ENCODE measurements at places on chromosomes 6 and 20.
A peak's percentile ranks its signal among the peaks of the same experiment; 100 is the strongest.

- no peak for DNase-seq
Measured at GRCh38 chr6:141426400-141426980, 706.2 kb upstream of the GJE1 start.

GRCh38 chr6:98014442-98015201 is 731.6 kb upstream of the MMS22L start:
- no peak for DNase-seq

DNA sequence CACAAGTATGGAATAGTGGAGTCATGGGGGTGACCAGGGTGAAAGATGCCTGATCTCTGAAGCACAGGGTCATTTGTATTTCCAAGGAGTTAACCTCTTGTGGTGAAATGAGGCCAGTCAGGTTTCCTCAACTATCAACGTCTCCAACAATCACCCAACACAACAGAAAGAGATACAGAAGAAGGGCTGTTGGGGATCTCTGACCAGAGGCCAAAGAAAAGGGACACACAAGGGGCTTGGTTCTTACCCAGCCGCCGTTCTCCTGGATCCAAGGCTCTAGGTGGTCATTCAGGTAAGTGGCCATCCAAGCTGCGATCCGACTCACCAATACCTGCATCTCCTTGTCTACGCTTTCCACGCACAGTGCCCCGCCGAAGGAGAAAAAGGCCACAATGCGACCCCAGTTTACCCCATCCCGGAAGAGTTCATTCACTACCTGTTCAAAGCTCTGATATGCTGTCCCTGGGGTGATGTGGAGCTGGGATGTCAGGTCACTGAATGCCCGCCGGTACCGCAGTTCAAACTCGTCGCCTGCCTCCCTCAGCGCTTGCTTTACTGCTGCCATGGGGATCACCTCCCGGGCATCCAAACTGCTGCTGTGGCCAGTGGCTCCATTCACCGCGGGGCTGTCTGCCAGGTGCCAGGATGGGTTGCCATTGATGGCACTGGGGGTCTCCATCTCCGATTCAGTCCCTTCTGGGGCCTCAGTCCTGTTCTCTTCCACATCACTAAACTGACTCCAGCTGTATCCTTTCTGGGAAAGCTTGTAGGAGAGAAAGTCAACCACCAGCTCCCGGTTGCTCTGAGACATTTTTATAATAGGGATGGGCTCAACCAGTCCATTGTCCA is 1.0 kb downstream of the BCL2L1 start:
- DNase-seq = peak; percentile 39

DNA sequence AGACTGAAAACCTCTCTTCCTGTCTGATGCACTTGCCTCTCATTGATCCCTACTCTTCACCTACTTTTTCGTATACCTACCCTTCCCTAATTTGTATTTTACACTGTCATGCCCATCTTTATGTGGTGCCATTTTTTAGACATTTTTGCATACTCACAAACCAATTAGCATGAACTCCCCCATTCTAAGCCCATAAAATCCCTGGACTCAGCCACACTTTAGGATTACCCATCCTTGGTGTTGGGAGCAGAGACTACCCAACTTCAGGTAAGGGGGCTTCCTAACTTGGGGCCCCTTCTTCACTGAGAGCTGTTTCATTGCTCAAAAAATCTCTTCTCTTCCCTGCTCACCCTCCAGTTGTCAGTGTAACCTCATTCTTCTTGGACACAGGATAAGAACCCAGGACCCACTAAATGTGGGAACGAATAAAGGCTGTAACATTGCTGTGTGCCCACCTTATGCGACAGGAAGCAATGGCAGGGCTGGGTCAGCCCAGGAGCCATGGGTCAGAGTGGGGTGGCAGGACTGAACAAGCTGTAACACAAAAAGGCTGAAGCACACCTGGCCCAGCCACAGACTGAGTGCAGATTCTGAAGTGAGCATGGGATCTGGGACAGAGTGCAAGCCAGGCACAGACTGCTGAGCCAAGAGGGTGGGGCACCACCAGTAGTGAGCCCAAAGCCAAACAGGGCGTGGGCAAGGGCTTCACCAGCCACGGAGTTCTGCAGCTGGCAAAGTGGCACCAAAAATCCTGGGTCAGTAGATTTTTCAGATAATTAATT is 789.1 kb upstream of the HS3ST5 start:
- DNase-seq = no peak

GRCh38 chr6:36033935-36034334 is 6.3 kb downstream of the MAPK14 start:
- no peak for DNase-seq

GRCh38 chr20:58397429-58397828 is 8.4 kb downstream of the VAPB start:
- DNase-seq = no peak

DNA sequence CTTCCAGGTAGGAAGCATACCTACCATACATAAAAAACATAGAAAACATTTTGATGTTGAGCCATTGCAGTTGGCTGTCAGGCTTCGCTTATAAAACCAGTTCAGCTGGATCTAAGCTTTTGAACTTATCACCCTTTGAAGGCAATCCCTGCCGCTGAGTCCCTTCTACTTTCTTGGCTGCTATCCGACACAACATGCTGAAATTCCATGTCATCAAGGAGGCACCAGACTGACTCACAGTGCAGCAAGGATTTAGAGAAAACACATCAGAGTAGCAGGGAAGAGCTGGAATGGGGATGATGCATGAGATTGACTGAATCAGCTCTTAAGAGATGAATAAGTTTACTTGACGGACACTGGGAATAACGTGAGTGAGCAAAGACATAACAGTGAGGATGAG is 135.0 kb upstream of the MAN1A1 start:
- DNase-seq = no peak

DNA sequence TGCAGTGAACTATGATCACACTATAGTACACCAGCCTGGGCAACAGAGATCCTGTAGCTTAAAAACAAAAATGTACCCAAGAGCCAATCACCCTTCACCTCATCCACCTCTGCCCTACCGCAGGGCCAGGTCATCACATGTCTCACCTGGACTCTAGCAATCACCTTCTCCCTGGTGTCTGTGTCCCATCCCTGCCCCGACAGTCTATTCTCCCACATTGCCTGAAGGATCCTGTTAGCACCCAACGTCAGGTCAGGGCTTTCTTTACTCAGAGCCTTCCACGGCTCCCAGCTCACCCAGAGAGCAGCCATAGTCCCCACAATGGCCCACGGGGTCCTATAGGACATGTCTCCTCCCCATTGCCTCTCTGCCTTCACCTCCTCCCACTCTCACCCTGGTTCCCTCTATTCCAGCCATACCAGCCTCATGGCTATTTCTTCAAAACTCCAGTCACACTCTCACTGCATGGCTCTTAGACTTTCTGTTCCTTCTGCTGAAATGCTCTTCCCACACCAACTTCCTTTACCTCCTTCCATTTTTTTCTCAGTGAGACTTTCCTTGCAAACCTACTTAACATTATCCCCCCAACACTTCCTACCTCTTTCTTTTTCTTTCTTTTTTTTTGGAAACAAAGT is 22.5 kb upstream of the ARFGEF2 start:
- DNase-seq = no peak

- no peak for DNase-seq
Measured at GRCh38 chr6:43367245-43367984, 2.0 kb downstream of the ZNF318 start.

DNA sequence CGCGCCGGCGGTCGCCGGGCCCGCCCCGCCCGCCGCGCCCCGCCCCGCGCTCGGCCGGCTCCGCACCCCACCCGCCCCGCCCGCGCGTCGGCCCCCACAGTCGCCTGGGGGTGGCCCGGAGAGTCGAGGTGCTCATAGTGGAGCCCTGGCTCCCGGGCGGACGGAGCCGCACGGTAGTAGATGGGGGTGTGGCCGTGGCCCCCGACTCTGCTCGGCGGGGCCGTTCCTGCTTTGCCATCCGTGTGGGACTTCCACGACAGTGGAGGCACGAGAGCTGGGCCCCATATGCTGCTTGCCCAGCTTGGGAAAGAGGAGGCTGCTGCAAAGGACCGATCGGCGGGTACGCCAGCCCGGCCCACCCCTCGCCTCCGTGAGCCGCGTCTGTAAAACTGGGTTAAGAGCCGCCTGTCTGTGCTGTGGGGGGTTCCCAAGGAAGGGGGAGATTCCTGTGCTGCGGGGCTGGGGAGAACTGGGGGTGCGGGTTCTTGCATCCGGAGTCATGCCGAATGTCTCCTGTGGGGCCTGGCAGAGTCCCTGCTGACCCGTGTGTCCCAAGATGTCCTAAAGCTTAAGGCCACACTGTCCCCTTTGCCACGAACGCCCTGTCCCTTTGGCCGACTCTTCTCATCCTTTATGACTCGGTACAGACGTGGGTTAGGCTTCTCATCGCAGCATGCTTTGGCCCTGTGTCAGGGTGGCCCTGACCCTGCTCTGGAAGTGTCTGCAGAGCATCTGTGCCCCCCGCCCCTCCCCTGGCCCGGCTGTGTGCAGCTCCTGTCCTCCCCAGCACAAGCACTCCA is at the start of gene OPRL1:
Gene OPRL1 (plus strand): TSS at position 70 of the 800 bp plus-strand sequence. CDS start 12,639 bp downstream, outside the sequence.
- DNase-seq = no peak

- DNase-seq = no peak
Measured at GRCh38 chr20:63773571-63774241, 34.1 kb downstream of the SLC2A4RG start.

DNA sequence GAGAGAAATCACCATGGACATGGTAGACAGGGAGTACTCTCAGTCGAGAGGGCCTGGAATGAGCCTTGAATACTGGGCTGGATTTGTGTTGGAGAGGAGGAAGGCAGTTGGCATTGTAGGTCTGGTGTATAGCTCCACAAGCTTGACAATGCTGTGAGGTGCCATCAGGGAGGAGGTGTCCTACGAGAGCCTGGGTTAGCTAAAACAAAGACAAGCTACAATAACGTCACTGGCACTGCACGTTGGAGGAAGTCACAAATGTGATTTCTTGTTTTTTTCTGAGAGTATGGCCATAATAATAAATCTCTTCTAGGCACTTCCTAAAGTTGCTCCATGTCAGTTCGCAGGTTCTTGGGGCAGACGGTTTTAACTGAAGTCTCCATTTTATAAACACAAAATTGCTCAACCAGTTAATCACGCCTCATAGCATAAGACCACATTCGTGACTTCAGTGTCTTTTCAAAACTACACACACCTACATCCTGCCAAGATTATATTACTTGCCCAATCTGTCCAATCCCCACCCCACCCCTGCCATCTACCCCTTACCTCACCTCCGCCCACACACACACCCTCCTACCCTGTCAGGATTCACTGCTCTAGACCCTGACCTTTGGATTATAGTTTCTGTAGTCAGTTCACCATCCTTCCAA is 4.4 kb upstream of the HLA-DMB start:
- no peak for DNase-seq

DNA sequence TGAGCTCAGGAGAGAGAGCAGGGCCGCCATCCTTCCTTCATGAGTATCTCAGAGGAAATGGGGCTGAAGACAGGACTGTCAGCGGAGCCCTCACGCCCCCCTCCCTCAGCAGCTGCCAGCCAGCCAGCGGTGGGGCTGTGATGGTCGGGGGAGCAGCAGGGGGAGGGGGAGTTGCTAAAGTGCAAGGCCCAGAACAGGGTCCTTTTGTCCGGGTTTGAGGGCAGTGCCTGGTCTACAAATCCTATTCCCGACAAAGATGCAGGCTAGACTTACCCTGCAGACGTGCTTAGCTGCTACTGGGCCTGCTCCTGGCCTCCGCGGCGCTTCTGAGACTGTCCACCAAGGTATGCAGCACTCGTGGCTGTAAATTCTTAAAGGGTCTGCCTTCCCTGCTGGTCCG is 593.4 kb upstream of the CDH4 start:
- DNase-seq = no peak

DNA sequence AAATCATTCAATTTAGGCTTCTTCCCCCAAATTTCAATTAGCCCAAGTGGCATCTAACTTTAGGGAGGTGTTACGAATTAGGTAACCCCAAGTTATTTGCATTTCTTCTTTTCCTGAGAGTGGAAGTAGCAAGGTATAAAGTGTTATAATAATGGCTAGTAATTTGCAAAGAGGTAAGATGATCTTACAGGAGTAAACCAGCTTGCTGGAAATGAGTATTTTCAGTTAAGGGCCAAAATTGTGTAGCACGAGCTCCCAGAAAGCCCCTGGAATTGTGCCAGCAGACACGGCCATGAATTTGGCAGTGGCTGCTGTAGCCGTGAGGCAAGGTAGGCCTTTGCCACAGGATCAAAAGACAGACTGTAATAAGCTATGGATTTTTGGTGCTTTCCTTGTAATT is 38.0 kb downstream of the CITED2 start:
- DNase-seq = no peak

DNA sequence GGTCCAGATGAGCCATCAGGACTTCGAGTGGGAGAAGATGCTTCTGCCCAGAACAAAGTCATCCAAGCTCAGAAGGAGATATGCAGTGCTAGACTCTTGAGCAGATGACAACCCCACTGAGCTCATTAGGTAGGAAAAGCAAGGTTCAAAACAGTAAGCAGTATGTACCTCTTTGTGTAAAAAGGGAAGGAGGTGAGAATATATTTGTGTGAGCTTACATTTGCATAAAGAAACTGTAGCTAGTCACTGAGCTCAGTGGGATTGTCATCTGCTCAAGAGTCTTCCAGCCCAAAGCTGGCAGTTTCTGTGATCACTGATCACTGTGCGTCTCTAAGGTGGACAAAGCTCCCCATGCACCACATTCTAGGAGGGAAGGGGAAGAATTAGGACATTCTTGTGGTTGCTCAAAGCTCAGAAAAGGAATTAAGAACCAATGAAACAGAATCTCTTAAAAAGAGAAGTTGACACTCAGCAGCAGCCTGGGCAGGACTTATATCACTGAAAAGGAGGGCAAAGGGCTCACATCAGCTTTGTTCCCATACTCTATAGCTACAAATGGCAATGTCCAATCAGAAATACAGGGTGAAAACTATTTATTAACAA is 90.0 kb upstream of the MAFB start:
- no peak for DNase-seq

DNA sequence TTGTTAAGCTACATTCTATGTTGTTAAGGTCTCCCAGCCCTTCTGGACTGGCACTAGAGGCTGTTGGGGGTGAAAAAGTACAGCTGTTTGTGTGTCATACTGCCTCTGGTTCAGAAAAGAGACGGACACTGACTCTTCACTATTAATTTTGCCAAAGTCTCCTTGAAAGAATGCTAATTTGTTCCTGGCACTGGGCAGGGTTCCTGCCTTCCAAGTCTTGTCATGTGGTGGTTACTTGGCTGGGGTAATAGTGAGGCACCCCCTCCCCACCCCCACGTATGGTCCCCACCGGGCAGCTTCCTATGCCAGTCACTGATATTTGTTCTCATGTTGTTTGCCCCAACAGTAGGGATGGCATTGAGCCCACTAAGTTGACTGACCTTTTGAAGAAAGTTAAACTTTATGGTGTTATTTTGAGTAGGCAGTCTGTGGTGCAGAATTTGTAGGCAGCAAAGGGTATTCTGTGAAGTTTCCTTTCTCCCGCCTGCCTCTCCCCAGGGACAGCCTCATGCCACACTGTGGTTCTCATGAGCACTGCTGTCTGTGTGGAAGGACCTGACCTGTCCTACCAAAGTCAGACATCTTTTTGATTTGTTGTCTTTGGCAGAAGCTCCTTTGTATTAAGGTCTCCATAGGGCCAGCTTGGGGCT is 8.7 kb downstream of the CDS2 start:
- peak; percentile 29 for DNase-seq

GRCh38 chr20:16942051-16942450 is 193.9 kb downstream of the OTOR start:
- no peak for DNase-seq

GRCh38 chr6:151131324-151132007 is 108.3 kb upstream of the AKAP12 start:
- DNase-seq = no peak
